ENCODE measurements at places on chromosomes 6 and 20.
A peak's percentile ranks its signal among the peaks of the same experiment; 100 is the strongest.

- no peak for DNase-seq
Observed at GRCh38 chr6:55937261-55937947, 62.0 kb upstream of the BMP5 start.

DNA sequence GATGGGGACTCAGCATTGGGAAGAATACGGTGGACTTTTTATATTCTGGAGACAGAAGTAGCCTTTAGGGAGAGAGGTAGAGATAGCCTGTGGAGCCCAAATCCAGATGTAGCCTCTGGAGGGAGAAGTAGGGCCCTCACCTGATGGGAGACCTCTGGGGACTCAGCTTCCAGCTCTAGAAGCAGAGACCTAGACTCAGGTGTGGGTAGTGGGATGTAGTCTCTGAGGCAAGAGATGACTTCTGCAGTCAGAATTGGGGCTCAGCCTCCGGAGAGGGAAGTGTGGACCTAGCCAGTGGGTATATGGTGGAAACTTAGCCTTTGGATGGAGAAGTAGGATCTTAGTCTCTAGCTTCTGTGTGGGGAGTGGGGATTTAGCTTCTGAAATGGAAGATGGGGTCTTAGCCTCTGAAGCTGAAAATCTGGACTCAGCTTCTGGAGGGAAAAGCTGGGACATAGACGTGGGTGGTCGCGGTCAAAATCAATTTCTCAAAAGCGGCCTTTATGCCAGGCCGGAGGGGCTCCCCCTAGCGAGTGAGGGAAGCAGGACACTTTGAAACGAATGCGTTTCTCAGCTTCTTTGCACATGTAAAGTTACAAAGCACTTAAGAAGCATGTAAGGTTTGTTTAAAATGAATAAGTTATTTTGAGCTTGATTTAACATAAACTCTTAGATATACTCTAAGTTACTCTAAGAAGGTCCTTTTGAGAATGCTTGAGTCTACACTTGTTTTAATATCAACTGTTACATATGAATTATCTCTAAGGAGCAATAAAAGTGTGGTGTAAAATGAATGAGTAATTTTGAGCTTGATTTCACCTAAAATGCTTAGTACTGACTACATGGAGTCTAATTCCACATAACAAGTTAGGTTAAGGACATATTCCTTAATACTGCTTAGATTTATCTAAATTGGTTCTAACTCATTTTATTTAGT lies 12.9 kb upstream of the ZNF343 start:
- DNase-seq, result no peak

DNA sequence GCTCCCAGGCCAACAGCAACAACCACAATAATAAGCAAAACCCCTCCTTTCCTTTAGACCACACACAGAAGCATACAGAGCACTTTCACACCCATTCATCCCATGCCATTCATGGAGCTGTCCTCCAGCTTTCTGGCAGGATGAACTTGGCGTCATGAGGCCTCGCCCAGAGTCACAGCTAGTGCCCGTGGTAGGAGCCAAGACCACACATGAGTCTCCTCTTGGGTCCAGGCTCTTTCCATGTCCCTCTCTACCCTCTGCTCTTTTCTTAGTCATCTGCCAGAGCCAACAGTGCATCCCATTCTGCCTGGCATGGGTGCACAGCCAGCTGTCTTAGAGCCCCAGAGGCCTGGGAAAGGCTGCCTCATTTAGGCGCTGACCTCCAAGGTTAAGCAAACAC lies 1.8 kb upstream of the TGM3 start:
- no peak for DNase-seq

GRCh38 chr6:159311618-159312017 lies 142.4 kb downstream of the FNDC1 start:
- no peak for DNase-seq

DNA sequence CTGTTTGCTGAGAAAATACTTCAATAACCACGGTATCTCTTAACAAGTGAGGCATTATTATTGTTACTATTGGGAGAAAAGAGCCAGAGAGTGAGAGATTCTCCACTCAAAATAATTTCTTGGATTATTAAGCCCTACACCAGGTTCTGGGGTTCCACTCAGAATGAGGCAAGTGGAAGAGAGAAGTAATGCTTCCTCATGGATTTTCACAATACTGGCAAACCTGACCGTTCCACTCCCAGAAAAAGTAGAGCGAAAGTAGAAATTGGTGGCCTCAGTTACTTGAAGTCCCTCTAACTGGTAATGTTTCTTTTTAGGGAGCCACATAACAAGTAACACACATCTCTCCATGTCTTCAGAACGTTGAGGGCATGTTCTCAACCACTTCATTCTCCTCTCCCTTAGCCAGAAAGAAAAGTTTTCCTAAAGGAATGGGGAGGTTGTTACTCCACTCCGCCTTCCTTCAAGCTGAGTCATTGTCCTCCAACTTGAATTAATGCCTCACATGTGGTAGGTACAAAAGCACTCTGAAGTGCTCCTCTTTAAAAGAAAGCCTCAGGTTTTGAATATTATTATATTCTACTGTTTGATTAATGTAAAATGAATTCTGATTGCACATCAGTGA lies 1.9 kb downstream of the BAG2 start:
- no peak for DNase-seq

DNA sequence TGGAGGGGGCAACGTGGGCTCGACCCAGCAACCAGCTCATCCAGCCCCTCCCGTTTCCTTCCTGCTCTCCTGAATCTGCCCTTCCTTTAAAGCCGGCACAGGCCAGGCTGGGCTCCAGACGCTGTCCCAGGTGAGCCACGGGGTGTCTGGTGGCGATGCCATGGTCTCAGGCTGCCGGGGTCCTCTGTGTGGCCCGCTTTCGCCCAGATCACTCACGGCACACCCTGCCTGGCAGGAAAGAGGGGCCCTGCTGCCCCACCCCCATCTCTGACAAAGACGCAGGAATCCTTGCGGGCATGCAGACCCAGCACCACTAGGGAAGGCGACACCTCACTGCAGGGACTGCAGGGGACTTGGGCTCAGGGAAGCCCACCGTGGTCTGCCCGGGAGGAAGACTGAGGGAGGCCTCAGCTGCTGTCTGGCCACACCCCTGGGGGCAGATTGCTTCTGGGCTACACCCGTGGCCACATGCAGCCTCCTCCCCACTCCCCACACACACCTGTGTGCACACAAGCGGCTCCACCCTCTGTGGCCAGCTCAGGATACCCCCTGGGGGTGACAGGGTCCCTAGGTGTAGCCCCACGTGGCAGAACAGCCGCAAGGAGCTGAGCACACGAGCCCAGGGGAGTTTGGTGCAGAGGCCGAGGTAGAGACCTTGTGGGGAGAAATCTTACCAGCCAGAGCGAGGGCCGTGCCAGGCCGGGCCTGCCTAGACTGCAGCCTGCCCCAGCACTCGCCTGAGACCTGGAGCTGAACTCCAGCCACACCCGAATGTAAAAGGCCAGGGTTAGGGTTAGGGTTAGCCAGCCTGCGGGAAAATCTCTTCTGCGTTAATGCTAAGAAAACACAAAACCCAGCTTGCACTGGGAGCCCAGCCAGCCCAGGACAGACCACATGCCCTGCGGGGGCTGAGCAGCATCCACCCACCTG lies 104.6 kb downstream of the DLL1 start:
- no peak for DNase-seq

GRCh38 chr6:116003668-116004067 lies 57.0 kb downstream of the FRK start:
- DNase-seq, result no peak

- no peak for DNase-seq
Observed at GRCh38 chr20:52313341-52313963, 121.9 kb upstream of the ZFP64 start.

- DNase-seq, result no peak
Observed at GRCh38 chr6:49540614-49541013, 9.9 kb upstream of the C6orf141 start.

- no peak for DNase-seq
Observed at GRCh38 chr6:163064397-163064796, 336.6 kb downstream of the PACRG start.

- DNase-seq, result no peak
Observed at GRCh38 chr6:137237413-137238170, 18.4 kb upstream of the IFNGR1 start.

GRCh38 chr20:32155017-32155981 lies 45.8 kb downstream of the TM9SF4 start:
- no peak for DNase-seq

GRCh38 chr6:46263707-46264086 lies 92.9 kb upstream of the ENPP5 start:
- no peak for DNase-seq

- DNase-seq, result no peak
Observed at GRCh38 chr6:106886922-106887797, 87.4 kb downstream of the CD24 start.

- DNase-seq, result no peak
Observed at GRCh38 chr6:95544517-95545225, 32.7 kb upstream of the MANEA start.

DNA sequence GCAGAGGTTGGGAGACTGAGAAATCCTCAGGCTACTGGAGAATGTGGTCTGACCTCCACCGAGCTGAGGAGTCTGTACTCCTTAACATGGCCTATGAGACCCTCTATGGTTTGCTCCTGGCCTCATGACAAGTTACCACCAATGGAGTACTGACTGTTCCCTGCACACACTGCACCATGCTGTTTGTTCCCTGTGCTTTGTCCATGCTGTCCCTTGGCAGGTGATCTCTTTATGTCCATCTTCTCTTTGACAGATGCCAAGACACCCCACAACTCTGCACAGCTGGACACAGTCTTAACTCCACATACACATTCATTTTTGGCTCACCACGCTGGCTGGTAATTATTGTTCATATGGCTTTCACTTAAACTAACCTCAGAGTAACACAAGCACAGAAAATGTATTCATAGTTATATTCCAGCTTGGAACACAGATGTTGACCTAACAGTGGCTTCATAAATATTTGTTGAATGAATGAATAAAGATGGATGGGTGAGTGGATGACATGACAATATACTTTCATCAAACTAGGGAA lies 258.0 kb downstream of the ATXN1 start:
- DNase-seq, result no peak

- no peak for DNase-seq
Observed at GRCh38 chr6:132505158-132505557, 7.8 kb downstream of the STX7 start.

GRCh38 chr6:158815907-158816306 lies 3.3 kb downstream of the EZR start:
- DNase-seq, result no peak

- DNase-seq, result no peak
Observed at GRCh38 chr6:57283911-57284455, 33.4 kb upstream of the PRIM2 start.

- DNase-seq, result no peak
Observed at GRCh38 chr6:126661646-126662045, 321.7 kb downstream of the CENPW start.

- DNase-seq, result peak; percentile 52
Observed at GRCh38 chr6:142926494-142927270, 18.3 kb downstream of the HIVEP2 start.
